Fibroblast of skin of right quadriceps (primary cell): ENCODE measurements at places on chromosomes 2 and 18.

GRCh38 chr2:220665108-220665471, 907.0 kb downstream of the EPHA4 start:
- DNase-seq = no peak

DNA sequence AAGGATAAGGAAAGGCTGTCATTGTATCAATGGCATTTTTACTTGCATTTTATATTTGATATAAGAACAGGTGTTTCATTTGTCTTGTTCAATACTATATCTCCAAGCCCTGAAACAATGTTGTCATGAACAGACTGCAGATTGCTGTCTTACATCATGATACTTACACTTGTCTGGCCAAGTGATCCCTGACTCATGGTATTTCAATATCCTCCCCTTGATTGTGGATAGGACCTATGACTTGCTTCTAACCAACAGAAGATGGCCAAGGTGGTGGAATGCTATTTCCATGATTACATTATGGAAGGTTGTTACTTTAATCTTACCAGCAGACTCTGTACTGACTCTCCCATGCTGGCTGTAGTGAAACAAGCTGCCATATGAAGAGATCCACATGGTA, 471.1 kb downstream of the CCDC85A start:
- no peak for DNase-seq

GRCh38 chr2:86563650-86564061, 413 bp upstream of the CHMP3 start:
- no peak for DNase-seq

GRCh38 chr2:54394392-54394791, 61.7 kb upstream of the SPTBN1 start:
- DNase-seq = no peak

GRCh38 chr2:69682525-69682924, 39.0 kb upstream of the AAK1 start:
- DNase-seq = no peak

- no peak for DNase-seq
Observed at GRCh38 chr2:127985026-127985734, 42.7 kb downstream of the SAP130 start.

GRCh38 chr2:114007436-114007835, 117.5 kb downstream of the ACTR3 start:
- DNase-seq = no peak

GRCh38 chr2:38791744-38792143, 13.7 kb downstream of the GEMIN6 start:
- DNase-seq = no peak

DNA sequence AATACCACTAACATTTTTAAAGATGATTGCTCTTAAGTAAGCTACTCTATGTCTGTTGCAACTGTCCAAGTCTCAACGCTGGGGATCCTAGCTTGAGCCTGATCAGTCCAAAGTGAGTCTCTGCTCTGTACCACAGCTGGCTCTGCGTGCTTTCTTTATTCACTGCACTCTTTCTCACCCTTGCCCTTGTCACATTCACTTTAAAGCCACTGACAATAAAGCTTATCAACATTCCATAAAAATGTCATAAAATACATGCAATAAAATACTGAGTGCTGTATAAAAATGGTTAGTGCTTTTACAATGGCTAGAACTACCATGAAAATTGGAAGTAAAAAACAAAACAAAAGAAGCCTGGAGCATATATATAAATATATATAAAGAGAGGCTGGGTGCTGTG, 45.5 kb upstream of the LRRTM4 start:
- DNase-seq = no peak

- no peak for DNase-seq
Observed at GRCh38 chr2:65357959-65358294, 74.5 kb downstream of the SPRED2 start.

DNA sequence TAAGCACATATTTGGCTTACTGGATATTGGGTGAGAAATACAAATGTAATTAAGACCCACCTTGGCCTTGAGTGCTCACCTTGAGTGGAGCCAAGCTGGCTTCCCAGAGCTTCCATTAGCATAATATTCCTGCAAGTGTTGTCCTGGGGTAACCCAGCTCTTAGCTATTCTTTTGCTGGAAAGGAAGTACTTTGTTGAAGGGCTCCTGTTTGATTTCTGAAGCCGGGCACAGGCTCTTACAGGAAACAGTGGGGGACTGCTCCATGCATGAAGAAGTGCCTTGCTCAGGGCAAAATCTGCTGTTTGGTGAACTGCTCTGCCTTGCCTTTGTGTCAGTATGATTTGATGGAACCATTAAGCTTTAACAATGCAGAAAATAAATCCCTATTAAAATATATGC, 325.4 kb downstream of the SMAD2 start:
- DNase-seq = no peak

DNA sequence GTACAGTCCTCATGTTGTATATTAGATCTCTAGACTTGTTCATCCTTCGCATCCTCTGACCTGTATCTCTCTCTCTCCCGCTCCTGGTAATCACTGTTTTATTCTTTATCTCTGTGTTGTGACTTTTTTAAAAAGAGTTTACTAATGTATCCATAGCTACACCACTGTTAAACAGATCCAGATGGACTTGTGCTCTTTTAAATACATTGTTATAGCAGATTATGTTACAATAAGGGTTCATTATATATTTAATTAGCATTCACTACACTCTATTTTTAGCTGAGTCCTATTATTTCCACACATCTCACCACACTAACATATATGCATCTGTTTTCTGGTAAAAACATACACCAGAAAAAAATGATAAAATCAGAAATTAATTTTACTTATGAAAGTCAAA, 90.5 kb downstream of the RBM43 start:
- no peak for DNase-seq

GRCh38 chr2:168525020-168525419, 68.9 kb downstream of the CERS6 start:
- no peak for DNase-seq

DNA sequence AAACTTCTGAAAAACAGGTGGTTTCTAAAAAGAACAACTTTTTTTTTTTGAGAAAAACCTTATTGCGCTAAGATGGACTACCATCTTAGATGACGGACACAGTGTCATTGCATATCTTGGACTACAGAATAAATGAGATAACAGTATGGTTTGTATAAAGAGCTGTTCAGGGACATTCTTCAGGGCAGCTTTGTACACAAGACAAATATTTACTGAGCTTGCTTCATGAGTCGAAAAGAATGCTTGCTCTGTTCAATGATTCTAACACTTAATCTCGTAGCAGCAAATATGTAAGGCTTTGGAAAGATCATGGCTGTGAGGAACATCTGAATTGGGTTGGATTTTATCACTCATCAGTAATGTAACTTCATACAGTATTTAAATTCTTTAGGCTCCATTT, 282.5 kb upstream of the CWC22 start:
- DNase-seq = no peak

DNA sequence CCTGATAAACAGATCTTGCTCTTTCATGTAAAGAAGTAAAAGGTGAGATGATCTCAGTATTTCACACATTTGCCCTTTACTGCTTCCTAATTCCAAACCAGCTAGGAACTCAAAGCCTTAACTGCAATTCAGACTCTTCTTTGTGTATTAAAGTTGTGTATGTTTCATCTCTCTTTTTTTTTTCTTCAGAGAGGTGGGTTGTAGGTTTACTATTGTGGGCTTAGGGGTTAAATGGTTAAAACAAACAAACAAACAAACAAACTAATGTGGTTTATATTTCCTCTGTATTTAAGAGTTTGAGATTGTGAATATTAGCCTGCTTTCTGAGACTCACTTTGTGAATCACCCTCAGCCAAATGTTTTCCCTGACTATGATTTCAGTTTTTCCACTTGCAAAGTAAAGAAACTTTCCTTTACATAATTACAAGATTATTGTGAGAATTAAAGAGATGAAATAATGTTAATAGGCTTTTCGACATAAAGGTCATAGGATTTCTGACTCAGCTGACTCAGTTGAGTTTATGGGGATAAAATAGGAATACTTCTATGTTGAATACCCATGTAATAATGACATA, 2.8 kb downstream of the GULP1 start:
- DNase-seq = no peak

- DNase-seq = no peak
Observed at GRCh38 chr2:177237932-177238331, 25.3 kb downstream of the HNRNPA3 start.

DNA sequence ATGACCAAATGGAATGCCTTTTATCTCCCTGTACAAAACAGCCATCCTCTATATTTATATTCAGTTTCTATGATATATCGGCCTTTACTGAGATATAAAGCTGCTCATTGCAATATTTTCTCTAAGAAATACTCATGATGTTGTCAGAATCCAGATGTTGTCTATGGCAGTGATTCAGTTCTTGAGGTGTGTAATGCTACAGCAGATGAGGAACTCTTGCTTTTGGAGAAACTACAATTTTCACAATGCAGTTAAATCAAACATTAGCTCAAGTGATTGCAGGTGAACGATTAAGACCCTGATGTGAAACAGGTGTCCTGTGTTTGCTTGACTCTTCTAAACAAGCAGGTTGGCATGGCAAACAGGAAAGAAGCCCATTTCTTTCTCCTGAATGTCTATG, 256.2 kb upstream of the CDH20 start:
- DNase-seq = no peak

GRCh38 chr18:33579349-33580215, 1.6 kb downstream of the ASXL3 start:
- no peak for DNase-seq

- no peak for DNase-seq
Observed at GRCh38 chr2:118077636-118078247, 10.5 kb upstream of the INSIG2 start.

DNA sequence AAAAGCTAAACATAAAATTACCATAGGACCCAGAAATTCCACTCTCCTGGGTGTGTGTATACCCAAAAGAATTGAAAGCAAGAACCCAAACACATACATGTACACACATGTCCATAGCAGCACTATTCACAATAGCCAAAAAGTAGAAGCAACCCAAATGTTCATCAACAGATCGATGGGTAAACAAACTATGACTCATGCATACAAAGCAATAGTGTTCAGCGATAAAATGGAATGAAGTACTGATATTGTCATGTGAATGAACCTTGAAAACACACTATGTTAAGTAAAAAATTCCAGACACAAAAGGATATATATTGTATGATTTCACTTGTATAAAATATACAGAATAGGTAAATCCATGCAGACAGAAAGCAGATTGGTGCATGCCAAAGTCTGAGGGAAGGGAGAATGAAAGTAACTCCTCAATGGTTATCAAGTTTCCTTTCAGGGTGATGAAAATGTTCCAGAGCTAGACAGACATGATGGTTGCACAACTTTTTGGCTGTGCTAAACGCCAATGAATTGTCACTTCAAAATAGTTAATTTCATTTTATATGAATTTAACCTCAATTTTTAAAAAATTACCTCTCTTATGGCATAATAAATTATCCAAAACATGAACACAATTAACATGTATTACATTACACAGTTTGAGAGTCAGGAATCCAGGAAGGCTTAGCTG, 35.5 kb downstream of the GKN2 start:
- no peak for DNase-seq

- DNase-seq = no peak
Observed at GRCh38 chr2:240639566-240639965, 14.3 kb downstream of the GPR35 start.

GRCh38 chr2:61018318-61018755, 282 bp upstream of the PUS10 start:
- DNase-seq = peak; percentile 47

DNA sequence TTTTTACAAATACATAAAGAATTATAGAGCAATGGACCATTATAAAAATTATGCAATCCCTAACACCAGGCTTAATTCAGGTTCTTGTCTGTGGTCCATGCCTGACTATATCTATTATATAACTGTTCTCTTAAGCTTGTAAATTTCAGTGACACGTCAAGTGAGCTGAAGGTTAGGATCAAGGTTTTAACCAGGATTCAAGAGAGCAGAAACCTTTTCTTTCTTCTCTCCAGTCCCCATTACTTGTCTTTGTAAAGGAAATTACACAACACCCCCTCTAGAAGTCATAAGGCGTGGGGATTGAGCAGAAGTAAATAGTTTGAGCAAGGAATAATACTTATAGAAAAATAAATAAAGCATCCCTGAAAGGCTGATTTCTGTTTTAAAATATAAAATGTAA, 122.0 kb downstream of the ZNF521 start:
- no peak for DNase-seq

GRCh38 chr2:1685957-1686783, 58.1 kb downstream of the PXDN start:
- DNase-seq = peak; percentile 37

GRCh38 chr2:144522176-144522896, 2.4 kb upstream of the ZEB2 start:
- DNase-seq = no peak

DNA sequence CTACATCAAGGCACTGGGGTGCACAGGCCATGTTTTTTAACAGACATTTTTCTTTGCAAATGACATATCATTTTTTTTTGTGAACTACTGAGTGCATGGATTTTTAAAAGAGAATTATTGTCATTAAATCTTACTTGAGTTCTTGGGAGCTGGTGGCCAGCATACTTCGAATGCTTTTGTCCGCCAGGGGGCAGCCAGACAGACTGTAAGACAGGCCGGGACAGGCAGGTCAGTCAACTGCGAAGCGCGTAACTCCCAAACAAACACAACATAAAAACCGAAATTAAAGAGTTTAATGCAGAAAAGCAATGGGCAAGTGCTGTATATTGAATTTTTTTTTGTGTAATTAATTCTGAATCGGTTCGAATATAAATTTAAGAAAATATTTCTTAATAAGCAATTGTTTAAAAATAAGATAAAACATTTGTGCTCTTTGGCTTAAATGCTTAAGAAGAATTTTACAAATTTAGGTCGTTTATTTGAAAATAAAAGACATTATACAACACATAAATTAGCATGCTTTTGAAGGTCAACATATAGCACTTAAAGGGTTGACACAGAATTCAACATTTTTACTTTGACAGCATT, 142.2 kb upstream of the PXDN start:
- peak; percentile 43 for DNase-seq

DNA sequence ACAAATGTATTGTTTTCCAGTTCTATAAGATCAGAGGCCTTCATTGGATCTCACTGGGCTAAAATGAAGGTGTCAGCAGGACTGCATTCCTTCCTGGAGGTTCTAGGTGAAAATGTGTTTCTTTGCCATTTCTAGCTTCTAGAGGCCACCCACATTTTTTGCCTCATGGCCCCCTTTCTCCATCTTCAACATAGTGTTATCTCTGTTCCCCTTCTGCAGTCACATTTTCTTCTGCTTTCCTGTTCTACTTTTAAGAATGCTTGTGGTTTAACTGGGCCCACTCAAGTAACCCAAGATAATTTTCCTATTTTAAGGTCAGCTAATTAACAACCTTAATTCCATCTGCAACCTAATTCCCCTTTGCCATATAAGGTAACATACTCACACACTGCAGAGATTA, 36.1 kb downstream of the METTL21A start:
- DNase-seq = no peak
